ENCODE measurements at places on chromosomes 3 and 15.

GRCh38 chr15:101694261-101694660 is 30.0 kb downstream of the TARS3 start:
- DNase-seq, result no peak

DNA sequence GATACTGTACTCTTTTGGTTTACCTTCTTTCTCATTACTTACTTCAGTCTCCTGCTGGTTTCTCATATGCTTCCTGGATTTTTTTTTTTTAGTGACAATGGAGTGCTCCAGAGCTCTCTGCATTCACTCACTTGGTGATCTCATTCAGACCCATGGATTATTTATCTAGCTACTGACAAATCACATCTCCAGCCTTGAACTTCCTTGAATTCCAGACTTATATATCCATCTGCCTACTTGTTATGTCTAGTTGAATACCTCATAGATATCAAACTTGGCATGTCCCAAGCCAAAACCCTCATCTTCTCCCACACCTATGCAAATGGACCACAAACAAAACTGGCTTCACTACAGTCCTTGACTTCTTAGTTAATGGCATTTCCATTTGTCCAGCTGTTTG is 234.7 kb upstream of the ZPLD1 start:
- DNase-seq, result no peak

DNA sequence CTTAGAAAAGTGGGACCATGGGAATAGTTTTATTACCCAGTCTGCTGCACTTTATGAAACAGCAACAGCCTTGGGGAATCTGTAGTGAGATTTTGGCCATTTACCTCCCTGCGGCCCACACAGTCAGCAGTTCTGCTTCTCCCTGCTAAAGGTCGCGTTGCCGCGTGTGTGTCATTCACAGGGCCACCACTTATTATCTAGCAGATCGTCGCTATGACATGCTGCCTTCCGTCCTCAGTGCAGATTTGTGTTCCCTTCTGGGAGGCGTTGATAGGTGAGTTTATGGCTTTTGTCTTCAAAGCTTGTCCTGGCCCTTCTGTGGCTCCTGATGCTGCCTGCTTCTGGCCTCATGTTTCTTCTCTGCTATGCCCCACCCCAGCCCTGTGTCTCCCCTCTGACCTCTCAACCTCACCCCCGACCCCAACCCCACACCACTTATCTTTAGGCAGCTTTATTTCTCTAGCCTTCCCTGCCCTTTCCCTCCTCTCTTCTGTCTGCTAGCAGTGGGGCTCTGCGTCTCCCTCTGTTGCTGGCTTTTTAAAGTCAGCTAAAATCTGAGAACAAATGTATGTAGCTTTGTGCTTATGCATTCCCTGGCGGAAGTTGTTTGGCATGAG is 30.1 kb downstream of the DIS3L start:
- DNase-seq, result no peak

DNA sequence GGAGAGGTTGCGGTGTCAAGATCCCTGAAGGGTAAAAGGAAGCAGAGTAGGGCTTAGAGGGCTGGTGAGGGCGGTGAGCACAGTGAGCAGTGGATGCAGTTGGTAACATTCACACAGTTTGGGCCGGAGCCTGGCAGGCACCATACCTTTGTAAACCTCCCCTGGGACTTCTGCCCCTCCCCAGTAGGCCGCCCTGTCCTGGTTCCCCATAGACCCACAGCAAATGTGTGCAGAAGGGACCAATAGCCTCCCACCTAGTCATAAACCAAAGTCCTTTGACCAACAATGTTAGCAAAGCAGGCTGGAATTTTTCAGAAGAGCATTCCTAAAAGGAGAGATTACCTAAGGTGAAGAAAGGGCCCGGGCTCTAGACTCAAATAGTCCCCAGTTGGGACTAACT is 1.7 kb upstream of the PHGR1 start:
- DNase-seq, result no peak

GRCh38 chr3:30966896-30967295 is 72.4 kb upstream of the GADL1 start:
- no peak for DNase-seq

DNA sequence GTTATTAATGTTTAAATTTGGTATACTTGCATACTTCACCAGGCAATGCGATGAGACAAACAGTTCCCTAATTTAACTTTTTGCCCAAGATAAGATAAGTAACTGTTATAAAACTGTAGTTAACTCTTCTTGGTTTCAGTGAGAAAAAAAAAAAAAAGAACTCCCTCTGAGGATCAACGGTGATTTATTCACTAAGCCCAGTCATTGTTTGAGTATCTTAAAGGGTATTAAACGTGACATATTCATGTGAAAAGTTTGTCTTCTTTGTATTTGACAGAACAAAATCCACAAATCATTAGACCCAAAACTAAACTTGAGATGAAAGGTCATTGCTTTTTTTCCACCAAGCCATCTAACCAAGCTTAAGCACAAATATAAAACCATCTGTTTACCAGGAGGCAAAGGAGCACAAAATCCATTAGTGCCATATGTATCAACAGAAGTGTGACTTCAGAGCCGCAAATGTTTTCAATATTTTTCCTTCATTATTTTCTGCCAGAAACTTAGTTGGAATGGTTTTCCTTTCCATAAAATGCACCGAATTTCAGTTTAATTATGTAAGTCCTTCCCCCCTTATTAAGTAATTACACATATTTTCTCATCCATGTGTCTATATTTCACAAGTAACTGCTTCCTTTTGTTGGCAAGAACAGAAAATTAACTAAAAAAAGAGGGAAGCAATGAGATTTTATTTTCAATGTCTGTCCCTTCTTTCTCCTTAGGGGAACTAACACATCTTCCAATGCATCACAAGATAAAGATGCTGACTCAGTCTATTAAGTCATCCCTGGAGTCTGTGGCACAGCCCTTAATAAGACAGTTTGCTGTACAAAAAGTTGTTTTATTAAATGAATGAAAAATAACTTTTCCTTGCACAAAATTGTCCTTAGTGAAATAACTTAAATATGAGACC is 92.2 kb upstream of the RAP2B start:
- DNase-seq, result no peak

DNA sequence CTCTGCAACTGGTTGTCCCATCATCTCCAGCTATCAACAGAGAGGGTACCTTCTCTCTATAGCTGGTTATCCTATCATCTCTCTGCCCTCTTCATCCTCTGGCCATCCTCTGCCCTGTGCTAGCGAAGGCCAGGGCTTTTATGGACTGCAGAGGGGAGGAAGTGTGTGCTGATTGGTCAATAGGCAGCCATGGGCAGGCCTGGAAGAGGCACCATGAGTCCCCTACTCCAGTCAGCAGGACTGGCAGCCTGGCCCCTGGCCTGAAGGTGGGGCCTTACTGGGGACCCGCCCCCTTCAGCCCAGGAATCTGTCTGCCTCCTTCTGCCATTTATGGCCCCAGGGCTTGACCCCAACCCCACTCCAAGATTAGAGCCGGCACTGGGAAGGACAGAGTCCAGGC is 10.4 kb upstream of the TRIM59 start:
- DNase-seq, result no peak

GRCh38 chr3:186442162-186442561 is 80.1 kb upstream of the DGKG start:
- DNase-seq, result no peak

GRCh38 chr3:98038286-98038685 is 3.2 kb upstream of the GABRR3 start:
- DNase-seq, result no peak

DNA sequence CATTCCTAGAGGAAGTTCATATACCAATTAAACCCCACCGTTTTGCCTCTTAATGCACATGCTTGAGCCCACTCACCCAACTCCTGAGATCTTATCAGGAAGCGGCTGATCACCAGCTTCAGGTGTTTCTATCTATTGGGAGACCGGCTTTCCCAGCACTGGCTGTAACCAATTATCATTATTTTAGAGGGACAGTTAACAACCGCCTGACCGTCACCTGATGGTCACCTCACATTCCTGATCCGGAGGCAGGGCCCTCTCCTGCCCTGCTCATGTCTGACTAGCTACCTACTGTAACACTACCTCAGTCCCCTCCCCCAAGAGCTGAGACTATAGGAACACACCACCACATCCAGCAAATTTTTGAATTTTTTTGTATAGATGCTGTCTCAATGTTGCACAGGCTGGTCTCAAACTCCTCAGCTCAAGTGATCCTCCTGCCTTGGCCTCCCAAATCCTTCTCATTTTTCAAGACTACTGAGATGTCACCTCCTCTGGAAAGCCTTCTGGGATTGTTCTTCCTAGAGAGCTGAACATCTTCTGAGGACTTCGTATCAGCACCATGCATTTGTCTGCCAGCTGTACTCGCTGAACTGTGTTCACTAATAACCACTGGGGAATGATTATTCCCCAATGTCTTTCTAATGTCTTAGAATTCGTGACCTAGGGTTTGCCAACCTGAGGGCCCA is 84.8 kb downstream of the LSM3 start:
- no peak for DNase-seq

DNA sequence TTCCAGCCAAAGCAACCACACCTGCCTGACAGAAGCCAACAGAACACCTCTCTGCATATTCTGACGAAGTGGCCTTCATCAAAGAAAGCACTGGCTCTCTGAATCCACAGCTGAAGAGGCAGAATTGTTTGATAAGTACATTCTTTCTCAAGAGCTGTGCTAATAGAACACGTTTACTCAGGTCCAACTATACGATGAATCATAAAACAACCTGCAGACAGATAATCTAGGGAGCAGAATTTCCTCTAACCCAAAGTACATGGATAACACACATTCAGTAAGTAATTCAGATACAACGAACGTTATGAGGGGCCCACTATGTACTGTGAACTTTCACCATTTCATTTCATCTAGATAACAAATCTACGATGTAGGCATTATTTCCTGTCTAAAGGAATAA is 25.4 kb downstream of the ALDH1A2 start:
- no peak for DNase-seq

DNA sequence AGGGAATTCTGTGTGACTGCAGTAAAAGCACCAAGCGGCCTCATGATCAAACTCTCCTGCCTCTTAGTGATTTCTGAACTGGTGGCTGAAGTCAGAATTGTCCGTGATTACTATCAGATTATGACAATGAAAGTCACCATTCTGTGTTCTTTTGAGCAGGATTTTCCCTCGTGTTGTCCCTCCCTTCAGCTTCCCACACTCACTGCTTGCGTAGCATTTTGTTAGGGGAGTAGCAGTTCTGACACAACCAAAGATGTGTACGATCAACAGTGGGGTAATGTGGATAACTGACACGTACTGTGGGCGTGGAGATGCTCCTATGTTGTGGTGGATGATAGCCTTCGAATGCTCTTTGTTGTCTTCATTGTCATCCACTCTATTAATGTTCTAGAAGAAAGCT is 67.8 kb upstream of the ICE2 start:
- DNase-seq, result no peak

DNA sequence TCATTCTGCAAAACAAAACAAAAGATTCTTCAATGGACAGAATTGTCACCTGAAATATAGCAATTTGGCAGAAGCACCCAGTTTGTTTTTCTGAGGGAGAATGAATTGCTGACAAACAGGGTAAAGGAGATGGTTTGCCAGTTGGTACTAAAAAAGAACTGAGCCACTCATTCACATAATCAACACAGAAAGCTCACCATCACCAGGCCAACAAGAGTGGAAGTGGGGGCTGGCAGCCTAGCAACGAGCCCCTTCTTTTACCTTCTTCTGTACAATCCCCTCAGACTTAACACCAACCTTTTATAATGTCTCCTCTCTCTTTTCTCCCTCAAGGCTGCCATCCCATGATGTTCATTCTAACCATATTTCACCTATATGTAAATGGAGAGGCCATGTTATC is 5.9 kb downstream of the TOP2B start:
- DNase-seq, result no peak

DNA sequence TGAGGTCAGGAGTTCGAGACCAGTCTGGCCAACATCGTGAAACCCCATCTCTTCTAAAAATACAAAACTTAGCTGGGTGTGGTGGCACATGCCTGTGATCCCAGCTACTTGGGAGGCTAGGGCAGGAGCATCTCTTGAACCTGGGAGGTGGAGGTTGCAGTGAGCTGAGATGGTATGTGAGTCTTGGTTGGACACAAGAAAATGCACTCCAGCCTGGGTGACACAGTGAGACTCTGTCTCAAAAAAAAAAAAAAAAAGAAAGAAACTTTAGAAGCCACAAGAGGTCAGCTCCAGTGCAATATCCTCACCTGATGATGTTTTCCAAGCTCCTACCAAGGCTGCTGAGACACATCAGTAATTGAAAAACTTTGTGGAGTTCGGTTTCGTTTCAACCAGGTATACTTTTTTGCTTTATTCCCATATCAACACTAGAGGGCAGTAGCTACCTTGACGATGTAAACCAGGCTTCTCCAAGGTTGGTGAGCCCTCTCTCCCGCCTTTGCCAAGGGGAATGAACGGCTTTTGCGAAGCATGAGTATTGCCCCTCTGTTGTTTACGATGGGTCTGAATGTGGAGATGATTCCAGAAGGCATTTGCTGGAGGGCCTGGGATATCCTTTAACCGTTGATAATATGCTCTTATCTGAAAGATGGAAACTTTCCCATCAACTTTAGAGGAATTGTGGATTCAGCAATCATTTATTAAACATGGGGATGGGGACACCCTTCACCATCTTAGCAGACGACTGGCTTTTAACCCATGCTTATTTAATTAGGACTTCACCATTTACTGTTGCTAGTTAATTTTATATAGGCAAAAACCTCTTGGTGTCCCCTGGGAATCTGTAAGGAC is 202.8 kb downstream of the SV2B start:
- no peak for DNase-seq

- no peak for DNase-seq
These were observed 815.1 kb downstream of the VGLL3 start for GRCh38 chr3:86175593-86176444.

GRCh38 chr15:47246317-47246716 is 471.0 kb upstream of the SEMA6D start:
- DNase-seq, result no peak
